Neural progenitor cell (in vitro differentiated cells): ENCODE measurements at places on chromosomes 1 and 21.

GRCh38 chr1:229836324-229836723 lies 210.3 kb downstream of the URB2 start:
- DNase-seq = no peak

DNA sequence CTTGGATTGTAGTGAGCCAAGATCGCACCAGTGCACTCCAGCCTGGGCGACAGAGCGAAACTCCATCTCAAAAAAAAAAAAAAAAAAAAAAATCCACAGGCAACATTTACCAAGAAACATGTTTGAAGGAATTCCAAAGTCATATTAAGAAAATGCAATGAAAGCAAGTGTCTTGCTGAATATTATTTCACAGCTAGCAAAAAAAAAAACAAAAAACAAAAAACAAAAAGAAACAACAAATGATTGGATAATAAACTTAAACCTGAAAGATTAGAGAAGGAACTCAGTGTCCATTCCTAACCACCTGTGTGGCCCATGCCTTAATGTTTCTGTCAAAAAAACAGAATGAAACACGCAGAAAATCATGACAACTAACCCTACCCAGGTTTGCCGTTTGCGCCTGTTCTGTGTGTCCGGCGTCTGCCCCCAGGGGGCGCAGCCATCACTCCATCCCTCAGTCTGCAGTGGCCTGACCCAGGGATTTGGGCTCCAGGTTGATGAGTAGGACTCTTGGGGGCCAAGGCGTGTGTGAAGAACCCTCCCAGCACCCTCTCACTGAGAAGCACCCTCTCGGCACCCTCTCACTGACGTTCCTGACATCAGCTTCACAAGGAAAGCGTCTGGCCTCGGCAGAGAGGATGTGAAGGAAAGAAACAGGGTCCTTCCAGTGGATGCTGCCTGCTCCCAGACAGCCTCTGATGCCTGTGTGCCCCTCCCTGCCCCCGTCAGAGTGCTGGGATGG lies 19.2 kb upstream of the PTTG1IP start:
- peak; percentile 77 for DNase-seq

GRCh38 chr1:87706779-87707228 lies 378.1 kb downstream of the LMO4 start:
- DNase-seq = no peak

DNA sequence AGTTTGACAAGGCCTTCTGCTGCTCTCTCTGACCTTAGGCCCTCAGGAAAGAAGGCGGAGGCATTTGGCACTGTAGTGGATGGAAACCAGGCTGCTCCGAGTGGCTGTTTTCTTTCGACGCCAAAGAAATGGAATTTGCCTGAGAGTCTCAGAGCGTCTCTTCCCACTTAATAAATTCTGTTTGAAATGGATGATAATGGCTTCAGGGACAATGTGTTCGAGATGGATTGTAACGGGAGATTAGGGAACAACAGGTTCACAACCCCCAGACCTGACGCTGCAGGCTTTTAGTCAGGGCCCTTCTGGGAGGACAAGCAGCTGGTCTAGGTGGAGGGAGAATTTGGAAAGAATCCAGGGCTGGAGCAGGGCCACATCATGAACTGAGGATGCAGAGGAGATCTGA lies 58.6 kb downstream of the TLR5 start:
- DNase-seq = no peak

DNA sequence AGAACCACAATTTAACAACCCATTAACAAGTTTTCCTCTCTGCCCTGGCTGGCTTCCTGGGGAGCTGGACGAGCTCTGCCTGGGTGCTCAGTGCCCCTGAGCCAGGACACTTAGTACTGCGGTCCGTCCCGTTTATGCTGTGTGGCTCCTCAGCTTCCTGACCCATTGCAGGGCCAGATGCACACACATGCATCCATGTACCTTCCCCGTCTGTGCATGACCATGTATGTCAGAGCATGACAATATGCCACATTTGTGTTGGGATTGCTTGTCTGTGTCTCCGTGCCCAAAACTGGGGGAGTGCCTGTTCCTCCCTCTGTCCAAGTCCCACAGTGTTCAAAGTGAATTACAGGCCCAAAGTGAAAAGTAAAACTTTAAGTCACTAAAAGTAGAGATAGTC lies 9.7 kb upstream of the TFF3 start:
- DNase-seq = no peak

DNA sequence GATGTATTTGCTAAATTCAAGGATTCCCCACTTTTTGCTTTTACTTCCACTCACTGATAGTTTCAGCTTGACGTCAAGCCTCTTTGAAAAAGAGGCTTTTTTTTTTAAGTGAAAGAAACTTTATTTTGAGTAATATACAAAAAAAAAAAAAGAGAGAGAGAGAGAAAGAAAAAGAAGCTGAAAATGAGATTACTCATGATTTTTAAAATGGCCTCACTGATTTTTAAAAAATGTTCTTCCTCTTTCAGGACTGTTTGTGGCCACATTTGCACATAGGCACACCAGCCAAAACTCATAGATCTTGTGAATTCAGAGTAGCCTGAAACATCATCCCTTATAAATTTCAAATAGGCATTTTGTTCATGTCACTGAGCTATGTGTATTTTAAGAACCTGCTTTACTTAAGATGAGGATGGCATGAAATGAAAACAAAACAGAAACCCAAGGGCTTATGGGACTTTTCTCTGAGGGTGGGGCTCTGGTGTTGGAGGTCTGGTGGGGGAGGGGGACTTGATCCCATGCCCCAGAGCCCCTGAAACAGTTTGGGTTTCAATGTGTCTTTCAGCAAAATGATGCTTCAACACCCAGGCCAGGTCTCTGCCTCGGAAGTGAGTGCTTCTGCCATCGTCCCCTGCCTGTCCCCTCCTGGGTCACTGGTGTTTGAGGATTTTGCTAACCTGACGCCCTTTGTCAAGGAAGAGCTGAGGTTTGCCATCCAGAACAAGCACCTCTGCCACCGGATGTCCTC lies 6.1 kb downstream of the ATF3 start:
- no peak for DNase-seq

DNA sequence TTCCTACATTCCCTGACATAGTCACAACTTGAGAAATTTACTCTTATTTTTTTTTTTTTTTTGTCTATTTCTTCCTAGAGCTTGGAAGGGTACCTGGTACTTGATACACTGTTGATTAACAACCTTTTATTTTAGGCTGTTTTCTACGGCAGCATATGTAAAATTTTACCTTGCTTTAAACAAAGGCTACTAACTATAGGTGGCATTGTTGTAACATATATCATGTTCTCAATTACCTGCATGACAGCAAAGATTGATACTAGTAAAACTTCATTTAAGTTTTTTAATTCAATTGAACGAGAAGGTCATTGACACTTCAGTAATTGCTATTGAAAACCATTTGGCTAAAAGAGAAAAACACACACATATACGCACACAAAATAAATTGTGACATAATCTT lies 238.3 kb upstream of the ESRRG start:
- DNase-seq = no peak

DNA sequence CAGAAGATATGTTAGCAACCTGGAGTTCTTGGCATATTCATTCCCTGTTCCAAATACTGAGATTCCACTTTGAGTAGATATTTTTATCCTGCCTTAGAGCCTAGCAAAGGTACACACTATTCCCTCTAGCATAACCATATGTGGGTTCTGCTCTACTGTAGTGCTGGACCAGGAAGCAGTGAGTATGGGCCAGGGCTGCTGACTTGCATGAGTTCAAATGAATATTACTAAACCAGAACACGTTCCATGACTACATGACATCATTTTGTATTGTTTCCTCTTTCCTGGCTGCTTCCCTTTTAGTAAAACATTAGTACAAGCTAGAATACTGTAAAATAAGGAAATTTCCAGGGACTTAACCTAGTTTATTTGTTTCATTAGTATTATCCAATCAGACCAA lies 41.1 kb downstream of the TNFSF18 start:
- no peak for DNase-seq

DNA sequence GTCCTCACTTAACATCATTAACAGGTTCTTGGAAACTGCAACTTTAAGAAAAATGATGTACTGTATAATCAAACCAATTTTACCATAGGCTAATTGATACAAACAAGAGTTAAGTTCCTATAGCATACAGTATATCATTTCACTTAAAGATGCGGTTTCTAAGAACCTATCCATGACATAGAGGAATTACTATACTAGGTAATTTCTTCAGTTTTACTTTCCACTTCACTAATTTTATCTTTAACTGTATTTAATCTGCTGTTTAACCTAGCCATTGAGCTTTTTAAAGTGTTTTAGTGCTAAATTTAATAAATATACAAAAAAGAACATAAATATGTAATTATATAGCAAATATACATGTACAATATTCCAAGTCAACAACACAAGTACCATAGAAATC lies 28.3 kb downstream of the SLC19A2 start:
- DNase-seq = no peak

DNA sequence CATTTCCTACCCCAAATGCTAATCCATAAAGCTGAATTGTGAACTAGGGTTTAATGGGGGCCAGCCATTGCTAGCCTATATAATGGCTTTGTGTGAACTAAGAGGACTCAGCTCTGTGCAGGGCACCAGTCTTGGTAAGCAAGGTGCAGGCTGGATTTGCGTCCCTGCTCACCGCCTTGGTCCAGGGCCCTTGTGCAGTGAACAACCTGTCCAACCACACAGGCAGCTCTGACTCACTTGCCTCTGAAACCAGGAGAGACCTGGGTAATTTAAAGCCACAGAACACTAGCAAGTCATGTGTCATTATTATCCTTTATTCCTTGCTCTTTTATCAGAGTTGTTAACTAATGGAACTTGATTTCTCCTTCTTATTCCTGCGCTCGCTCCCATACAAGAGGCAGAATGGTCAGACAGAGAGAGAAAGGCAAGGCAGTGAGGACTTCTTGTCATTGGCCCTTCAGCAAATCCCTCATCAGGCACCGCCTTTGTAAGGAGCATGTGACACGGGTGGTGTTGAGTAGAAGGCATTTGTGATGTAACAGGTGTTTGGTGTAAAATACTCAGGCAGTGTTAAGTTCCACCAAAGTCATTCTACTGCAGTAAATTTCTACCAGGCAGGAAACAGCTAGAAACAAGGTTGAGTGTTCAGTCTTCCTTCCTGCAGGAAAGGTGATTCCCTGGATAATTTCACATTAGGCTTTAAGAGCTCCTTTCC lies 67.3 kb upstream of the OLIG2 start:
- no peak for DNase-seq

GRCh38 chr1:41658431-41659158 lies 174.1 kb upstream of the EDN2 start:
- peak; percentile 37 for DNase-seq

DNA sequence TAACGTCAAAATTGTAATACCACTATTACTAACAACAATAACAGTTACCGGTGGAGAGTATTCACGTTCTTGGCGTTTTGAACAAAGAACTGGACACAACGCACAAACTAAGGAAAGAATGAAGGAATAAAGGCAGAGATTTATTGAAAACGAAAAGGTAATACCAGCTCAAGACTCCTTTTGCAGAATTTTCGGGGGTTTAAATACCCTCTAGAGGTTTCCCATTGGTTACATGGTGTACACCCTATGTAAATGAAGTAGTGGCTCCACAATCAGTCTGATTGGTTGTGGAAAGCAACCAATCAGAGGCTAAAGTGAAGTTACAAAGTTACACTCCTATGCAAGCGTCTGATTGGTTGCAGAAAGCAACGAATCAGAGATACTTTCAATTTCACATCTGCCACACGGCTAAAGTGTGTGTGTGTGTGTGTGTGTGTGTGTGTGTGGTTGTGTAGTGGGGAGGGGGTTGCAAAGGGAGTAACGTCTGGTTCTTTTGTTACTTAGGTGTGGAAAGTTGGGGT lies 1.1 kb upstream of the GTF2B start:
- DNase-seq = no peak

GRCh38 chr21:27094184-27094948 lies 127.5 kb upstream of the ADAMTS5 start:
- DNase-seq = no peak

- DNase-seq = peak; percentile 60
These were observed 61.8 kb upstream of the NBL1 start for GRCh38 chr1:19582318-19582717.

- DNase-seq = no peak
These were observed 25.6 kb upstream of the IL20 start for GRCh38 chr1:206839857-206840256.

- no peak for DNase-seq
These were observed 140.2 kb upstream of the TIAM1 start for GRCh38 chr21:31484219-31484618.

DNA sequence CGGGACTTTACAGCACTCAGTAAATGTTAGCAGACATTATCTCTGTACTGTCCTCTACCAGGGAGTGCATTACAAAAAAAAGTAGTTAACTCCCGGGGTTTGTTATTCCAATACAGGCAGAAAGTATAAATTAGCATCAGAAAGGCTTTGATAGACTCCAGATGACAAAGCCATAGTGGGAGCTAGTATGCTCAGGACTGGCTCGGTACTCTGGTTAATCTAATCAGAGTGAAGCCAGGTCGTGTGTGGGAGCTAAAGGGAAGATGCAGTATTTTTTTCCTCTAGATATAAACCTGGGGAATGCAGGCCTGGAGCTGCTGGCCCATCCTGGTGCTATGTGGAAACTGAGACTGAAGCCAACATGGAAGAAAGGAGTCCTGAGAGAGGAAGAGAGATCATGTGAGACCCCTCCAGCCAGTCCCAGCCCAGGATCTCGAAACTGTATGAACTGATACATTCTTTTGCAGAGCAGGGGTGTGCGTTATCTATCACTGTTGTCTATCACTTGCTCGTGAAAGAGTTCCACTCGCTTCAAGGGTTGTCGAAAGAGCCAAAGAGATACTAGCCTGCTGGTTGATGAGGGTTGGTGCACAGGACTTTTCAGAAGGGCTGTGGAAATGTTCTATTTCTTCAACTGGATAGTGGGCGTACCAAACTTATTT lies 125.8 kb downstream of the PLPP3 start:
- no peak for DNase-seq

DNA sequence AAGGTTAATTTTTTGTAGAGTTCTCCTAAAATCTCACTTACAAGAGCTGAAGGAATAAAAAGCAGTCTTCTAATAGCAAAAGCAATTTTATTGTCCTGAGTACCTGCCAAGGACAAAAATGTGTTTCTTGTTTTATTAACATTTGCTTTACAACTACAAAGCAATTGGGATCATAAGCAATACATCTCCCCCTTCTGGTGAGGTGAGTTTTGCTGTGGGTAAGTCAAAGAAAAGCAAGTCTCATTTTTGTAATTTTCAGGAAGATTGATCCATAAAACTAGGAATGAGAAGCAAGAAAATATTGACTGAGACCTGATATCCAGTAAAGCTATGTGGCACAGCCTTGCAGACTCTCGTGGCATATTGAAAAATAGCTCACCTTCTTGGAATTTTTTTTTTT lies 2162.7 kb downstream of the NCAM2 start:
- DNase-seq = no peak

DNA sequence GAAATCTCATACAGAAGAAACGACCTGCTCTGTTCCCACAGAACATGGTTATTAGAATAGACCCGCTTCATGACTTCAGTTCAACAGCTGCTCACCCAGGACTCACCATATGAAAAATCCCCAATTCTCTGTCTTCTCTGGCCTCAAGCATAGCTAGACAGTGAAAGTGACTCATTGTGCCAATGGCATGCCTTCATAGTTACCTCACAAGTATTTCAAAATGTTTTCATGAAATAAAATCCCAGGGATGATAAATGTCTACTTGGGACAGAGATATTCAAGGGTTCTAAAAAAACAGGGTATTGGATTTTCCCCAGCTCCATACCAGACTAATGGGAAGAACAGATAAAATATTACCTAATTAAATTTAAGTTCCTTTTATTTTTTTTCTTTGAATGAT lies 82.3 kb downstream of the NOTCH2 start:
- no peak for DNase-seq
